Effector memory CD4-positive, alpha-beta T cell (primary cell): ENCODE measurements at places on chromosomes 4 and X.

DNA sequence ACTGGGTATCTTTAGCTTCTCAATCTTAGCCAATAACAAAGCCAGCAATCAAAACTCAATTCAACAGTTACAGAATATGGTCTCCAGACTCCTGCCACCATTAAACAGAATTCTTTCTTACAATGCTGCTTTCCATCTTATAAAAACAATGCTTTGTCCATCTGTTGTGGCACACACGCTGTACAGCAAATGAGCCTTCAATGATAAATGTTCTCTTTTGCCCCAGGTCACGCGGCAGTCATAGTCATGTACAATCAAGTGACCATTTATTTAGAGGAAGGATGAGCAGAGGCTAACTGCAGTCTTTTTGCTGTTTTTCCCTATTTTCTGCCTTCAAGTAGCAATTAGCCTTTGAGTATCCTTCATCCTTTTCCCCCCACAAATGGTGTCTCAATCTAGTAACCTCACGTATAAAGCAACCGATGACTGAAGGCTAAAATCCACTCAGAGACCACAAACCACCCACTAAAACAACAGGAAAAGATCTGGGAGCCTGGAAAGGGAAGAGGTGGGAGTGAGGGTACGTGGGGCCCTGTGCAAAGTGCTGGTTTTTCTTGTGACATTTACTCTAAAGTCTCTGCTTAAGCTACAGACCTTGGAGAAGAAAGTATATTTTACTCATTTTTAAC, 24.4 kb downstream of the TRIM2 start:
- no peak for DNase-seq

- no peak for DNase-seq
Measured at GRCh38 chrX:107206697-107207065, 270 bp downstream of the DNAAF6 start.

DNA sequence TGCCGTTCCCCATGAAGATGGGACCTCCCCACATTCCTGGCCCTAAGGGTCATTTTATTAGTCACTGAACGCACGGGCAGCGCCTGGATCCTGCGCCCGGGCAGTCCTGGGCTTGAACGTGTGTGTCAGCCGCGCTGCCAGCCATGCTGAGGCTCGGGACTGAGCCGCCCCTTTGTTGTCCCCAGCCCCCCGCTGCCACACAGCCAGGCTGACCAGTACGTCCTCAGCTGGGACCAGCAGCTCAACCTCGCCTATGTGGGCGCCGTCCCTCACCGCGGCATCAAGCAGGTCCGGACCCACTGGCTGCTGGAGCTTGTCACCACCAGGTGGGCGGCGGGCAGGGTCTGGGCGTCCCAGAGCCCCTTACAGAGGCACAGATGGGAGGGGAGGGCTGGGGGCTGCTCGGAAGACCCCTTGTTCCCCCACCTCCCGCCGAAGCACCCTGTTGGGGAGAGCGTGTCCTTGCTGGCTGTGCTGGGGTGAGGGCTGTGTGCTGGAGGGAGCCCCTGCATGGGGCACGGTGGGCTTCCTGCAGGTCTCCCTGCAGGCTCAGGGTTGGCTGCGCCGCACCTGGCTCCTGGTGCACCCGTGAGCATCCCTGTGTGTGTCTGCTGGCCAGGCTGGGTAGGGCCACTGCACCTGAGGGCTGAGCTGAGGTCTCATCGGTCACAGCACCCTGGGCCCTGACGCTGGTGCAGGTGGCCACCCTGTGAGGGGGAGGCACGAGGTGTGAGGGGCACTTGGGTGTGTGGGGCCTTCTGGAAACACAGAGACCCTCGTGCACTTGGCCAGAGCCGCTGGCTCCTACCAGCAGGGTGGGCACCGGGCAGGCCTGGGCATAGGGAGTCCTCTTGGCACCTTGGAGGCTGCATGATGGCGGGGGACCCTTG, 1.0 kb downstream of the IDUA start:
- no peak for DNase-seq

GRCh38 chrX:19748896-19749680, 138.3 kb downstream of the SH3KBP1 start:
- no peak for DNase-seq

DNA sequence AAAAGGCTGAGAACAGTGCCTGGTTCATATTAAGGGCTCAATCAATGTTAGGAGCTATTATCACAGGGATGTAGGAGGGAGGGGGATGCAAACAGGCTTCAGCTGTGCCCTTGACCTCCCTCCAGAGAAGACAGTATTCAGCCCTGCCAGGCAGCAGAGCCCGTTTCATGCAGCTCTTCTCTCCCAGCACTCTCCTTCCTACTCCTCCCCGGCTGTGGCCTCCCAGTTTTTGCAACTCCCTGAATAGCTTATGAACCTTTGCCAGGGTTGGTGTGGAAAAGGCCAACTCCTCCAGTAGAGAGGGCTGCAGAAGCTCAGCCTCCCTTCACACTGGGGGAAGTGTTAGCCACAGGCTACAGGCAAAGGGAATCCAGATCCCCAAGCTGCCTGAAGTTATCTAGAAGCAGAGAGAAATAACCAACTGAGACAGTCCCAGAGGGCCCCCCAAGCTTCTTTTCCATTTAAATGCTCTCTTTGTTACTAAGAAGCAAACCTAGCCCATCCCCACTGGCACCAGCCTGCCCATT, 31.7 kb upstream of the APLN start:
- no peak for DNase-seq

DNA sequence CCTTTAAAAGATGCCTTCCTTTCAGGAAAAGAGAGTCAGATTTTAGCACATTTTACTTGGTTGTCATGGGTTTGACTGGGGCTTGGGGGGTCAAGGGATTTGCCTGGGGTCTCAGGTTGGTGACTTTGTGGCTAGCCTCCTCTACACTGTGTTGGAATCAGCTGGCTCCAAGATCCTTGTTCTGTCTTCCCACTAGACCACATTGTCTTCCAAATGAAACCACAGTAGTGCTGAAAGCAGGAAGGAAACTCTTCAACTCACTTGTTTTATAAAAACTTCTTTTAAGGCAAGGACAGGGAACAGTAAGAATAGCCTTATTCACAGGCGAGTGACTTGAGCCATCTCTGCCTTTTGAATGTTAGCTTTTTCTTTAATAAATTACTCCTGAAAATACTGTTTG, 37.0 kb upstream of the OTUD4 start:
- no peak for DNase-seq

DNA sequence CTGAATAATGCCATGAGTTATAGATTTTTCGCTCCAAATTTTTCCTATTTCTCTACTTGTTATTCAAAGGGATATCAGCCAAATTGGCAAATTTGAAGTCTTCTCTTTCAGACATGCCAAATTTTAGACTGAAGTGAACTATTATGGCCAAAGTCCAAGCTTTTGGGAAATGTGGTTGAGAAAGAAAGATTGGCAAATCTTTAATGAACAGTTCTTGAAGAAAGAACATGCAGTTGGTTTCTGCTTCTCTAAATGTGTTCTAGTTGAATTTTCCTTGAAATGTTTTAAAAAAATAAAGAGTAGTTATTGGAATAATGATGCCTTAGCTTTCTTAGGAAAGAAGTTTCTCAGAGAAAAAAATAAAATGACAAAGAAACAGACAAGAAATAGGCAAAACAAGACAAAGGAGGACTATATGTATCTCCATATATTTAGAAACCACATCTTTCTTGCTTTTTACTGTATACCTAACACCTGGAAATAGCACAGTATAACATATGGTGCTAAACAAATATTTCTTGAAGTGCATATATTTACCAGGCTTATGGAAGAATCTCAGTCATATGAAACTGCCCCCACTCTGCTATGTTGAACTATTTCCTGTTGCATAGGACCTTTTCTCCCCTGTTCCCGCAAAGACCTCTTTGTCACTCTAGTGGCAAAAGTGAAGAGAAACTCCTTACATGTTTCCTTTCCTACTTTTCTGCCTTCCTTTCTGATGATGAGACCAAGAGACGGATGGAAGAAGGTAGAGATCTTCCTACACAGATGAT, 250.0 kb downstream of the ARHGAP24 start:
- DNase-seq, result no peak
